Stimulated activated CD4-positive, alpha-beta T cell treated with anti-CD3 and anti-CD28 coated beads, Interleukin-2, amount 100 ng/mL, for 48 hours (primary cell): ENCODE measurements at places on chromosomes 6 and 20.

DNA sequence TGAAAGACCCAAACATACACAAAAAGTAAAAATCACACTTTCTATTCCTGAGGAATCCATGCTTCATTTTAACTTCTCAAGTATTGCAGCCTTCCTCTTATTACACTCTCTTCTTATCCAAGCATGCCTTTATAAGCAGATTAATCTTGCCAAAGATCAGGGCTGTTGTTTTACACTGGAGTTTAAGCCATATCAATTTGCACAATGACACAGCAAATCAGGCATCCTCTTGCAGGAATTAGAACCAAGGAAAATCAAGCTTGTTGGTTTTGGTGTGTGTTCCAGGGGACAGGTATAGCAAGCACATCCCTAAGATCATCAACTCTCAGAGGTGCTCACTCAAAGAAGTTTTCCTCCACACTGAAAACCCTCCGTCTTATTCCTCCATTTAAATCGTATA lies 69.5 kb downstream of the CYP39A1 start:
- no peak for DNase-seq

GRCh38 chr6:130526466-130526865 lies 160.6 kb downstream of the TMEM200A start:
- DNase-seq: no peak

GRCh38 chr6:131868836-131869235 lies 61.0 kb downstream of the ENPP1 start:
- DNase-seq: no peak

DNA sequence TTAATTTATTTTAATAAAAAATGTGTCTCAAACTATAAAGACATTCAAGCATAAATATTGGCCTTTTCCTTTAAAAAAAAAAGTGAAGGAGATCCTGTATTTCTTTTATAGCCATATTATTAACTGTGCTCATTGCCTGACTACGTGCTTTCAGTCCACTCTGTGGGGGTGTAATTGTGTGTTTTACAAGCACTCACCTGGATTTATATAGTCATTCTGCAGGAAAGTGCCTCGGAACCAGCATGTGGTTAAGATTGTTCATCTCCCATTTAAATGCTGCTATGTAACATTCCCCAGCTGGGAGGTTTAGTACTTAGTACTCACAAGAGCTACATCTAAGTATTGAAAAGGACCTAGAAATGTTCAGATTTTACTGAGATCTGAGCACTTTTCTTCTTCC lies 47.9 kb upstream of the SLC22A16 start:
- DNase-seq: no peak

GRCh38 chr6:169847901-169848311 lies 96.5 kb downstream of the ERMARD start:
- no peak for DNase-seq

- no peak for DNase-seq
Measured at GRCh38 chr6:79461205-79461604, 76.0 kb downstream of the LCA5 start.

DNA sequence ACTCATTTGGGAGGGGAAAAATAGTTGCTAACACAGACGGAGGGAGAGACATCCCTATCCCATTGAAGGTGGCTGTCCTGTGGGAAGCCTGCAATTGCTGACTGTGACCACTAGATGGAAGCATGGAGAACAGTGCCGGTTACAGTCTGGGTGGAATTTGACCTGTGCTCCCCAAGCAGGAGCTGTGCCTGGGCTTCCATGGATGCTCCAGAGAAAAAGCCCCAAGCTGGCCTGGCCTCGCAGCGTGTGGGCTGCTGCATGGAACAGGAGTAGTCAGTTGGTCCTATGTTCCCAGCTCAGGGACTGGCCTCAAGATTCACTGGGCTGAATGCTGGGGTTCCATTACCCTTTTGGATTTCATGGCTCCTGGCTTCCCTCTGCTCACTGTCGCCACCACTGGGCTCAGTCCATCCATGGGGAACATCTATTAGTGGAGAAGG lies 116.3 kb upstream of the CHD6 start:
- peak; percentile 16 for DNase-seq

- peak; percentile 93 for DNase-seq
Measured at GRCh38 chr20:63626424-63627128, at the start of gene GMEB2. Gene GMEB2, minus strand, starts transcription at chr20:63627101. Its CDS starts 7,704 bp downstream, at chr20:63619397.

- DNase-seq: no peak
Measured at GRCh38 chr20:35385733-35386132, 26.0 kb downstream of the UQCC1 start.

GRCh38 chr20:18907353-18907752 lies 93.8 kb downstream of the SCP2D1 start:
- no peak for DNase-seq

DNA sequence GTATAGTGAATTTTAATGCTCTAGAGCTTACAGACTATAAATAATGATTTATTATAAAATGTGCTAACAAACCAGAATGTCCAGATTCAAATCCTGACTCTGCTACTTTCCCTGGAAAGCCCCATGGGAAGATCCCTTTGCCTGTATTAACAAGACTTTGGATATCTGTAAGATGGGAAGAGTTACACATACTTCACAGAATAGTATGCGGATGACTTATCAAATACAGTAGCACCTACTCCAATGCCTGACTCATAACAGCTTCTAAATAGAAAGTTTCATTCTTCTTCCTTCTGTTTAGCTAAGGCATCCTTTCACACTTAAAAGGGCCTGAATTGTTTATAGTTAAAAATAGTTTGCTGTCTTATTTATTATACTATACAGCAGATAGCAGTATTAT lies 166.3 kb downstream of the KCNQ5 start:
- no peak for DNase-seq

- DNase-seq: no peak
Measured at GRCh38 chr20:63557481-63557891, 3.5 kb downstream of the FNDC11 start.

DNA sequence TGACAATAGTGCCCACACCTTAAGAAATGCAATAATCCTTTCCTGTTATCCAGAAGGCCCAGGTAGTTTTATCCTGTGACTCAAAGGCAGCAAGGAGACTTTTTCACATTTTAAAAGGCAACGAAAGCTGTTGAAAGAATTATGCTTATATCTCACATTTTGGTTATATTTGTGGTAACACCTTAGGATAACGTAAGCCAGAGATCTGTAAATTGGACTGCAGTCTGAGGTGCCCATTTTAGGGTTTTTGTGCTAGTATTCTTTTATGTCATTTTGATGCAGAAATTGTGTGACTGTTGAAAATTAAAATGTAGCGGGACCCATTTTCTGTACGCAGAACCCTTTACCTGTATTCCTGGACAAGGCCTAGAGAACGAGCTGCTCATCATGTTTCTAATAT lies 24.3 kb upstream of the MTHFD1L start:
- no peak for DNase-seq

DNA sequence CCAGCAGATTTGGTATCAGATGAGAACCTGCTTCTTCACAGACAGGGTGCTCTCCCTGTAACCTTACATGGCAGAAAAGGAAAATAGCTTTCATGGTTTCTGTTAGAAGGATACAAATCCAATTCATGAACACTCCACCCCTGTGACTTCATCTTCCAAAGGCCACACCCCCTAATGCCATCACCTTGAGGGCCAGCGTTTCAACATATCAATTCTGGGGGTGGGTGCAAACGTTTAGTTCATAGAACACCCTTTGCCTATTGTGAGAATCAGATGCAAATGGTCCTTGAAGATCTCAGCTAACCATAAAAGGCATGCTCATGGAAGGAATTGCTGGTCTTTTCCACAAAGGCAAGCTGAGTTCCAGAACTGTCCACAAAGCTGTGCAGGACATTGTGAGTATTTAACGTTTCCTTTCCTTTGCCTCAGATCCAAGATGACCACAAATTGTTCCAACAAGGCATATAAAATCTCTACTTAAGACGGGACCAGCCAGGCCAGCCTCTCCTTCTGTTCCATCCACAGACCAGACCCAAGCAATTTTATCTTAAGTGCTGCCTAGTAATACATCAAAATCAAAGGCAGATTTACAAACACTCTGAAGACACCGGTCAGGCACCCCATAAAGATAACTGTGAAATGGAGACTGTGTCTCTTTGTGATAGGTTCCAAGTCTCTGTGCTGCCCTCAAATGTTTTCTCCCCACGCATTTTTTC lies 34.7 kb upstream of the SSTR4 start:
- no peak for DNase-seq
